ENCODE measurements at places on chromosomes 12 and 14. TPM values are rescaled to one million over a fixed set of nuclear protein-coding genes. Genes with fewer than 3 reads are reported as not detected.
A peak's percentile ranks its signal among the peaks of the same experiment; 100 is the strongest.

- DNase-seq: peak; percentile 71
- H3K27ac ChIP-seq: no peak overlapping the region
- H3K4me1 ChIP-seq: peaks cover 22% of the 10 kb centered on the region
- peak overlapping the region; percentile 43 for H3K4me3 ChIP-seq
- no peaks in the 10 kb centered on the region for H3K27me3 ChIP-seq
These were observed 213.5 kb upstream of the SLC38A2 start for GRCh38 chr12:46585854-46586621.

DNA sequence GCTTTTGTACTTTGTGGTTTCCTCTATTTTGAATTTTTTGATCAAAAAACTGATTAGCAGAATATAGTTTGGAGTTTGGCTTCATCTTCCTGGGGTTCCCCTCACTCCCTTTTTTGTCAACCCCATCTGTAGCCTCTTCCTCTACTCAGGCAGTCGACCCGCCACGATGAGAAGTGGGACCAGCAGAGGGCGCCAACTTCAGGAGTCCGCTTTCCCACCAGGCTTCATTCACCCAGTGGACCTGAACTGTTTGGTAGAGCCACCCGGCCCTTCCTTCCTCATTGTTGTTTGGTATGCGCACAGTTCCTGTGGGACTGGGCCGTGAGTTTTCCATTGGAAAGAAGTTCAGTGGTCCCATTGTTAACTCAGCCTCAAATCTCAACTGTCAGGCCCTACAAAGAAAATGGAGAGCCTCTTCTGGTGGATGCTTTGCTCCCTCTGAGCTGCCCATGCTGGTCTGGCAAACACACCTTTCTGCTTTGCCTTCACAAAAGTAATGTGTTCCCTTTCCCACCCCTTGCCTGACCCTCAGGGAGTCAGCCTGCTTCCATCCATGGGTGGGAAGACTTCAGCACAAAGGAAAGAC, 21.7 kb downstream of the TMBIM6 start:
- H3K4me3 ChIP-seq: no peak overlapping the region
- no peak overlapping the region for H3K27ac ChIP-seq
- peaks cover 45% of the 10 kb centered on the region for H3K36me3 ChIP-seq
- peaks cover 37% of the 10 kb centered on the region for H3K4me1 ChIP-seq
- peak; percentile 64 for DNase-seq

- H3K36me3 ChIP-seq: no peaks in the 10 kb centered on the region
- DNase-seq: no peak
- H3K27ac ChIP-seq: no peak overlapping the region
- H3K4me1 ChIP-seq: no peaks in the 10 kb centered on the region
- H3K27me3 ChIP-seq: no peaks in the 10 kb centered on the region
- no peak overlapping the region for H3K4me3 ChIP-seq
These were observed 67.2 kb downstream of the PAH start for GRCh38 chr12:102849722-102850447.

DNA sequence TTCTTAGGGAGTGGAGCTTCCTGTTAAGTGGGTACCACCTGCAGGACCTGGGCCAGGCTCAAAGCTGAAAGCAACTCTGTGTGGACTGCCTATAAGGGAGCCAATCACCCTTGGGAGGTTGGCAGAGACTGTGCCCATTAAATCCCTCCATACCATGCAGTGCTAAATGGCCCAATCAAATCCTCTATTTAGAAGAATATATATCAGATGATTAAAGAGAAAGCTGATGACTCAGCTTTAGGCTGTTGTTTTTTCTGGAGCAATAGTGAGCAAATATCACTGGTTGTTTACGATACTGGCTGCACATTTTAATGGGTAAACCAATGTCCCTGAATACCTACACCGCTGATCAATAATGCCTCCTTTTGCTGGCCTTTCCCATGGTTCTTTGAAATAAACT, 101.3 kb downstream of the TMX1 start:
- no peak for DNase-seq
- no peaks in the 10 kb centered on the region for H3K27me3 ChIP-seq
- no peak overlapping the region for H3K4me3 ChIP-seq
- H3K4me1 ChIP-seq: no peaks in the 10 kb centered on the region
- no peak overlapping the region for H3K27ac ChIP-seq

DNA sequence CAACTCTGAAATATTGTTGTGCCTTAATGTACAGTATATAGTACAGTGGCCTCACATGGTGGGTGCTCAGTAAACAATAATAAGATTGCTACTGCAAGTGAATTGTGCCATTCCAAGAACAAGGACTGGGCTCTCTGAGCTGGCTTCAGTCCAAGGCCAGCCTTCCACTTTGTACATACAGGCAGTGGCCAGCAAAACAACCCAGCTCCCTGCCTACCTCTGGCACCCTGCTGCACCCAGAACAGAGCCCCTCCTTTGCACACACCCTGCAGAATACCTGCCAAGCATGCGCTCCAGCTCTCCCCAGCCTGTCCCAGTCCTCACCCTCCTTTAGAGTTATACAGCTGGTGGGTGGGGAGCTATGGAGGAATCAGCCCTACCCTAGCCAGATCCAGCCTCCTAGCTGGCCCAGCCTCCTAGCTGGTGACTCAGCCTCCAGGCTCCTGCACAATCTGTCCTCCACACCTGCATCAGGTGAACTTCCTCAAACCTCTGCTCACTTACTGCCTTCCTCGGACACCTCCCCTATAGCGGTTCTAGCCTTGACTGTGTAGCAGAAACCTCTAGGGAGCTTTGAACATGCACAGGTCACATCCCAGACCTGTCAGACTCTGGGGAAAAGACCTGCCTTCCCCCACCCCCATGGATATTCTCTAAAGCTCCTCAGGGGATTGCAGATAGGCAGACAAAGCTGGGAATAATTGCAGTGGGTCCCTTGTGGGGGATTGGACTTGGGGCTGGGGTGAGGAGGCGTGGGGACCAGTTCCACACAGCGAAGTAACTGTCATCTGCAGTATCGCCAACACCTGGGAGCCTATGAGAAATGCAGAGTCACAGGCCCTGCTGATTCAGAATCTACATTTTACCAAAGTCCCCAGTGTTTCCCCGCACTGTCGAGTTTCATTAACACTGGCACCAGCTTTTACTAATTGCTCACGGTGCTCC, 17.9 kb downstream of the ZDHHC22 start:
- no peak for DNase-seq
- peaks cover 42% of the 10 kb centered on the region for H3K4me1 ChIP-seq
- no peaks in the 10 kb centered on the region for H3K36me3 ChIP-seq
- no peak overlapping the region for H3K27ac ChIP-seq

The MOK gene
- total RNA-seq: 7.3 TPM

The BCL11B gene
- total RNA-seq: 42.5 TPM

The COX6A1 gene
- total RNA-seq: 475 TPM

GRCh38 chr12:58916921-58917511, 3.3 kb downstream of the LRIG3 start:
- no peaks in the 10 kb centered on the region for H3K36me3 ChIP-seq
- H3K27me3 ChIP-seq: no peaks in the 10 kb centered on the region
- no peak for DNase-seq
- H3K4me1 ChIP-seq: no peaks in the 10 kb centered on the region

DNA sequence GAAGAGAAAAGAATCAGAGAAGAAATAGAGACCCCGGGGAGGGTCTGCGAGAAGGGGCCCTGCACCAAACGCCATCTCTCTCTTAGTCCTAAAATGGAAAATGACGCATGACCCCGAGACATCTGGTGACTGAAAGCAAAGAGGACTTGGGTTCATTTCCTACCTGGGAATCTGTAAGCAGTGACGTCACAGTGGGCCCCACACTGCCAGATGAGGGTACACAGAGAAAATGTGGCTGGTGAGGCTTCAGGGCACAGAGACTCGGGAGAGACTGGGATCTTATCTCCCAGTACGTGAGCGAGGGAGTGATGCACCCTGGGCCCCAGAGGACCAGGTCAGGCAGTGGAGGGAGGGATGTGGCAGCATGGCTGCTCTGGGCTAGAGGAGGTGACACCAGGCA, 288.1 kb upstream of the SFSWAP start:
- no peak overlapping the region for H3K4me3 ChIP-seq
- no peaks in the 10 kb centered on the region for H3K4me1 ChIP-seq
- H3K27me3 ChIP-seq: no peaks in the 10 kb centered on the region
- DNase-seq: no peak
- no peak overlapping the region for H3K27ac ChIP-seq
- no peaks in the 10 kb centered on the region for H3K36me3 ChIP-seq

DNA sequence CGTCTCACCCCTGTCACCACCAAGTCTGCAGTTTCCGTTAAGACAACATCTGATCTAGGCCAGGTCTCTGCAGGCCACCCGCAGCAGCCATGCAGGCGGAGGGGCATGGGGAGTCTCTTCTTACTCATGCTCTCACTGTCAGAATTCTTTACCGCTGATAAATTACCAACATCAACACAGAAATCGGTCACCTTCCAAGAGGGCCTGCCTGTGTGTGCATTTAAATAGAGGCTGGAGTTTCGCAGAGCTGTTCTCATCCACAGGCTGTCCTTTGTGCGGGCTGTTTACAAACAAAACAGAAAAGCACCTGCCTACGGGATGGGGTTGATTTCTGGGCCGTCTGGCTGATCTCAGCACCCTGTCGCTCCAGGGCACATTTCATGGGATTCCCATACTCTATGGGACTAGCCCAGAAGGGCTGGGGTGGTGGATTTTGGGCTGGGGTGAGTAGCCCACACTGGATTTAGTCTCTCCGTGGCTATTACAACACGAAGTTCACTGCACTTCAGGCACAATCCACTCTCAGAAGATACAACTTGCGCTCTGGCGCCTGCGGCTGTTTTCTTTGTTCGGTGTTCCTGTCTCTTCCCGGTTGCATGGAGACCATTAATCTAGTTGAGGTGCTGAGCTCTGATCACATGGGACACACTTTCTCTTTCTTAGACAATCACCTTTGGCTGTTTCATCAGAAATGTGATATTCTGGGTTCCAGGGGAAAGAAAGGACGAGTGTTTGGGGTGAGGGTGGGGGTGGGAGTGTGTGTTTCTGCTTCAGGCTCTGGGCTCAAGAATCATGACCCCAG, 331.1 kb downstream of the GLT1D1 start:
- no peaks in the 10 kb centered on the region for H3K27me3 ChIP-seq
- no peaks in the 10 kb centered on the region for H3K36me3 ChIP-seq
- H3K27ac ChIP-seq: no peak overlapping the region
- no peaks in the 10 kb centered on the region for H3K4me1 ChIP-seq

DNA sequence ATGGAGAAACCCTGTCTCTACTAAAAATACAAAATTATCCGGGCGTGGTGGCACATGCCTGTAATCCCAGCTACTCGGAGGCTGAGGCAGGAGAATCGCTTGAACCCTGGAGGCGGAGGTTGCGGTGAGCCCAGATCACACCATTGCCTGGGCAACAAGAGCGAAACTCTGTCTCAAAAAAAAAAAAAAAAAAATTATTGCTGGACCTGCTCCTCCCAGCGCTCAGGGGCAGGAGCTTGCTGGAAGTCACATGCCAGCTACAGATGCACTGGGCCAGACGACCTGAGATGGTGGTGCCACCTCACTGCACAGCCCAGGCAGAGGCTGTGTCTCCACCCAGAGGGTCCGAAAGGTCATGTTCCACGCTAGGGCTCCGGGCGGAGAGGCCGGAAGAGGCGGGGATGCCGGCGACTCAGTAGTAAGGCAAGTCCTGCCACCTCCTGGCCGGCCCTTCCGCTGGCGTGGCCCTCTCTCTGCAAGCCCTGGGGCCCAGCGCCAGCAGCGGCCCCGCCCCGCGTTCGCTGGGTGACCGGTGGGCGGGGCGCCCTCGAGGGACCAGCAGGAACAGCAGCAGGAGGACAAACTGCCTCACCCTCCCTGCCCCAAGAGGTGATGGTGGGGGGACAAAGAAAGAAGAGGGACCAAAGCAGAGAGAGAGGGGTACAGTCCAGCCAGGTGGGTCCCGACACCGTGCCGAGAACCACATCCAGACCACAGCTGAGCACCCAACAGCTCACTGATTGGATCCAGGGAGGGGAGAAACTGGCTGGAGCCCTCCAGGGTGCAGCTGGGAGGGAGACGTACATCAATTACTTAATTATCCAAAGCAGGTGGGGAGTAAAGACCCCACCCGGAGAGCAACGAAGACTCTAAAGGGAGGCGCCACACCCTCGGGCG, 3.6 kb upstream of the RHOF start:
- H3K4me1 ChIP-seq: peaks cover 41% of the 10 kb centered on the region
- H3K36me3 ChIP-seq: peaks cover 16% of the 10 kb centered on the region
- peak overlapping the region; percentile 61 for H3K27ac ChIP-seq
- peak overlapping the region; percentile 56 for H3K4me3 ChIP-seq

DNA sequence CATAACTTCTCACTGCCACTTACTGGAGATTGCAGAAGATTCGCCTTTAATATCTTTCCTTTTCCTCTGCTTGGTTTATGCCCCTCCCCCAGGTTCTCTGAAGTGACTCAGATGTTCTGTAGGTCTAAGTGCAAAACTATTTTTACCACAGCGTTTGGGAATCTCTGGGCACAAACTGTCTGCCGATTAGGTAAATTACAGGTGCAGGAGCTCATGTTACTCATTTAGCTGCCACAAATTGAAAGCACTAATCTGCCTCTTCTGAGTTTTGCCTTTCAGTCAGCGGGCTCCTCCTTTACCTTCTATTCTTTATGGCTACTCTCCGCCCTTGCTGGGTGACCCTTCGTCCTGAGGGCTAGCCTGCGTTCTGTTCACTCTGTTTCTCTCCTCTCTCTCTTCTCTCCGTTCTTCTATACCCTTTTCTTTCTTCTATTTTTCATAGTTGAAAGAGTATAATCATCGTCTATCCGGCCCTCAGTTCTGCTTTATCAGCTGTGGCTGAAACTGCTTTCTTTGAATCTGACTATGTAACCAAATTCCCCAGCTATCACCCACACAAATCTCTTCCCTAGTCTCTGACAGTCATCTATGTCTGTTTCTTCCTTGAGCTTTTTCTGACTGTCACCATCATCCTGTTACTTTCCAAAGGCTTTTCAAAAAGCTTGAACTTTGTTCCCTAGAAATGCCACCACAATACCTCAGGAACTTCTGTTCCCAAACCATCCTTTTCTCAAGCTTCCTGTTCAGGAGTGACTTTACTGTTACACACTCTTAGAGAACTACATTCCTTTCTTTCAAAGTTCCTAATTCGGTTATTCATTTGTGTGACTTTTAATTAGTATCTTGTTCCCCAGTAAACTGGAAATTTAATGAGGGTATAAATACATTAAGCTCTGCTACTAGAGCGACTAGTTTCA, 4.3 kb upstream of the MYF6 start:
- H3K4me3 ChIP-seq: no peak overlapping the region
- no peak overlapping the region for H3K27ac ChIP-seq
- H3K4me1 ChIP-seq: no peaks in the 10 kb centered on the region
- no peaks in the 10 kb centered on the region for H3K36me3 ChIP-seq
- DNase-seq: no peak

GRCh38 chr12:58540480-58541299, 379.6 kb downstream of the LRIG3 start:
- H3K4me1 ChIP-seq: no peaks in the 10 kb centered on the region
- no peaks in the 10 kb centered on the region for H3K27me3 ChIP-seq
- no peaks in the 10 kb centered on the region for H3K36me3 ChIP-seq
- no peak for DNase-seq
- no peak overlapping the region for H3K4me3 ChIP-seq

All from CD8-positive, alpha-beta memory T cell (primary cell).